ENCODE measurements at places on chromosomes 4 and X.

DNA sequence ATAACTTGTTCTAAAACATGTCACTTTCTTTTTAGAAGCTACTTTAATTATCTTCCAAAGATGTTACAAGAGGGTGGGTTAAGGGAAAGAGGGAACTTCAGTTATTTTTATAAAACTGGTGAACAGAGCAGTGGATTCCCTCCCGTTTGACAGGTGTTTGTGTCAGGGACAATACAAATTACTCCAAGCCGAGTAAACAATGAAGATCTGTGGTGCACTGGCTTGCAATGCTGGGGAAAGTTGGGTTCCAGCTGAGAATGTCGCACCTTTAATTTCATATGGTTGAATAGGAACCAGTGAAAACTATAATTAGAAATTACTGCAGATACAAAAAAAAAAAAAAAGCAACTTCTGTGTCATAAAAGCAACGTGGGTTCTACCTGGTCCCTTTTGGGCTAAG lies 98.6 kb upstream of the TTC29 start:
- no peak for DNase-seq

DNA sequence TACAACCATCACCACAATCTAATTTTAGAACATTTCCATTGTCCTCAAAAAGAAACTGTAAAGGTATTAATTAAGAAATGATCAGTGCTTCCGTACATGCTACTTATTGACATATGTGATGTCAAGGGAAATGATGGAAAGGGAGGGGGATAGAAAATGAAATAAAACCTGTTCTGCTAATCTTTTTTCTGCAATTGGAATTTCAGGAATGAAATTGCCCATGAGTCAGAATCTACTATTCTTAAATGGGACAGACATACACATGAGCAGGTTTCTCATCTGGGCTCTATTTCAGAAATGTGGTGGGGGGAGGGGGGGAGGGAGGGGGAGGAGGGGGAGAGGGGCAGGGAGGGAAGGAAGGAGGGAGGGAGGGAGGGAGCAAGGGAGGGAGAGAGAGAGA lies 91.0 kb downstream of the SHROOM4 start:
- no peak for DNase-seq

DNA sequence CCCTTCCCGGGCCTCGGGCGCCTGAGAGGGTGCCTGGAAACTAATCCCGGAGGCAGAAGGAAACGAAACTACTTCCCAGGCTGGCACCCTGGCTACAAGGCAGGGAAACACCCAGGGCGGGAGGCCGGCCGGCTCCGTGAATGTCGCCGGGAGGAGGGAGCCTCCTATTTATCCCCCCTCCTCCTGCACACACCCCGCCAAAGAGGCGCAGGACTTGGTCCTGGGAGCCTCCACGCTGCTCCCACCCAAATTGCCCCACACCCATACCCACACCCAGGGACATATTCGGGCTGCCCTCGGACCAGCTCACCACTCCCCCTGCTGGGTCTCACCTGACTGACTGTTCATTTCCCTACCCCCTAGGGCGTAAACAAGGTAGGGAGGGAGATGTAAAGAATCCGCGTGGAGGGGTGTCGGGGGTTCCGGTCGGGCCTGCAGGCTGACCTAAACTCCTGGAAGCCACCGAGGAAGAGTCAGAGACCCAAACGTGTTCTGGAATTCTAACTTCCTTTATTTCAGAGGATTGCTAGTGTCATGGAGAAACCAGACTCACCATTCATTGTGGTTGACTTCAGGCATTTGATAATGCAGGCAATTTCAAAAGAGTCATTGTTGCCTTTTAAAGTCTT lies at the start of gene BTC:
BTC (minus strand) TSS at position 142 of the 629 bp plus-strand sequence. CDS start 198 bp downstream, outside the sequence.
- DNase-seq, result peak; percentile 7

DNA sequence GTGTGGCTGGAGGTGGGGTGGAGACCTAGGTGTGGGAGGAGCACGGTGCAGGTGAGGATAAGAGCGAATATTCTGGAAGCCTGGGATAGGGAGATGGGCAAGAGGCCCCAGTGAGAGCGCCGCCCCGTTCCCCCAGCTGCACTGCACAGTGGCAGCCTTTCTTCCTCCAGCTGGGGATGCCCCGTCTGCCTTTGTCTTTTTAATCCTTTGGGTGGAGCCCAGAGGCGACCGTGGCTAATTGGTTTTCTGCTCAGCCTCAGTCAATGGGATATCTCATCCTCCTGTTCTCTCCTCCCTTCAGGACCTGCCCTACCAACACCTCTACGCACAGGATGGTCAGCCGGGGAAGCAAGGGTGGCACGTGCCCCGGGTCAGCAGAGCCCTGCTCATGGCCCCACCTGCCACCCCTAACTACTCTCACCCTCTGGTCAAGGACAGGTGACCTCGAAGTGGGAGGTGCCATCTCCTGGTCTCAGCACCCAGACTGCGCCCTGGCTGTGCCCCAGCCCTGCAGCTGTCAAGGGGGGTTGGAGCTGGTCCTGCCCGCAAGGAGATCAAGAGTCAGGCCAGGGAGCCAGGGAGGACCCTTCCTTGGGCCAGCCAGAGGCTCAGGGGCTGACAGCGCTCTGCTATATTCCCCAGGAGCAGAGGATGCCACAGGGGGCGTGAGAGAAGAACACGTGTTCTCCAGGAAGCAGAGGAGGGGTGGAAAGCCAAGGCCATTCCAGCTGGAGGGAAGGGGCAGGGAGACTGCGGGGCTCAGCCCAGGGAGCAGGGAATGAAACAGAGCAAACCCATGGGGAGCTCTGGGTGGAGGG lies 64.0 kb downstream of the ADRA2C start:
- DNase-seq, result no peak

- DNase-seq, result no peak
Measured at GRCh38 chrX:123988423-123989111, 27.1 kb downstream of the STAG2 start.

GRCh38 chrX:150515801-150516200 lies 52.6 kb upstream of the MTM1 start:
- DNase-seq, result no peak

- DNase-seq, result no peak
Measured at GRCh38 chr4:158912806-158913205, 144.0 kb downstream of the FNIP2 start.

- DNase-seq, result no peak
Measured at GRCh38 chr4:84493092-84493850, 5.8 kb downstream of the NKX6-1 start.

DNA sequence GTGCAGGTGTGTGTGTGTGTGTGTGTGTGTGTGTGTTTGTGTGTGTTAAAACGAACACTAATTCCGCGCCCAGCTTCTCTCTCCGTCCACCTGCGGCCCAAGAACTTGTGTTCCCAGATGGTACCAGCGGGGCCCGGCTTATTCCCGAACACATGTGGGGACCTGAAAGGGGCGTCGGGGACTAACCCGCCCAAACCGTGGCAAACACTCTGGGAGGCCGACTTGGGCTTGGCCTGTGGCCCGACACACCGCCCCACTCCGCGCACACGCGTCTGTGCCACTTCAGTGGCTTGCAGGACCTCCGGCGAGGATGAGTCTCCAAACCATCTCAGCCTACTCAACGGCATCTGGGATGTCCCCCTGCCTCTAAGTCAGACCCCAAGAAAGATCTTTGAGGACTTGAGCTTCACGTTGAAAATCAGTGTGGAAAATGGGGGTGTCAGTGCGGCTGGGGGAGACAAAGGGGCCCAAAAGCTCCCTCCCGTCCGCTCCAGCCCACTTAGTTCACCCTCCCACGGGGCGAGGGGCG lies 790 bp upstream of the HHIP start:
- no peak for DNase-seq

GRCh38 chr4:184889666-184890335 lies 64.0 kb upstream of the ACSL1 start:
- no peak for DNase-seq

GRCh38 chr4:76105652-76106051 lies 31.1 kb downstream of the ART3 start:
- DNase-seq, result no peak

- no peak for DNase-seq
Measured at GRCh38 chrX:153866302-153867019, 19.5 kb downstream of the L1CAM start.

DNA sequence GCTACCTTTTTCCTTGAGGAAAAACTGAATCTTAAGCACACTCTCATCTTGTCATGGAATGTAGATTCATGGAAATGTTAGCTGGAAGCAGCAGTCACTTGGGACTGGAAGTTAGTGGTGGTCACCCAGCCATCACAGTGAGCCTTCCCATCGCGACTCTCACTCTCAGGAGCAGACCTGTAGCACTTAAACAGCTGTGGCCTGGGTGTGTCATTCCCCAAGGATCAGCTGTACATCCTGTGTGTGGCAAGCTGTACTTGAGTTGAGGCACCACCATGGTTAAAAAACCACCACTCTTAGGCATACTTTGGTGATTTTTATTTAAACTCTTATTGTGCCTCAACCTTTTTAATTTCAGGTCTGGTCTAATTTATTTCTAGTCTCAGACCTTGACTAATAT lies 46.7 kb downstream of the JADE1 start:
- no peak for DNase-seq

GRCh38 chrX:13759152-13759718 lies 24.7 kb downstream of the OFD1 start:
- DNase-seq, result no peak

GRCh38 chrX:74506317-74507115 lies 85.2 kb downstream of the SLC16A2 start:
- no peak for DNase-seq

DNA sequence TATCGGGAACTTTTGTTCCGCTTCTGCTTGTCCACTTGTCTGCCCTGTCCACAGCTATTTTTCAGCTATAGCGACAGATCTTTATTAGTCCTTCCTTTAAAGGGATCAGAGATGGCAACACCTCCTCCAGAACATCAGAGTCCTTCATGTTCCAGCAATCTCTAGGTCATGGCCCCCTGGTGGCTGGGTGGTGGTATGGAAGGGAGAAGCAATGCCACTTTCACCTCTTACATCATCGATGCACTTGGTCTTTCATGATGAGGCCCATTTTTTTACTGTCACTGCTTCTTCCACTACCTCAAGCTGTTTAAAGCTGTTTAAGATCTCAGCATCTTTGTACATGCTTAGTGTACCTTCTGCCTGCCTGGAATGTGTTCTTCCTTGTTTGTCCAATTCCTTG lies 106.7 kb downstream of the ARHGAP6 start:
- DNase-seq, result no peak

DNA sequence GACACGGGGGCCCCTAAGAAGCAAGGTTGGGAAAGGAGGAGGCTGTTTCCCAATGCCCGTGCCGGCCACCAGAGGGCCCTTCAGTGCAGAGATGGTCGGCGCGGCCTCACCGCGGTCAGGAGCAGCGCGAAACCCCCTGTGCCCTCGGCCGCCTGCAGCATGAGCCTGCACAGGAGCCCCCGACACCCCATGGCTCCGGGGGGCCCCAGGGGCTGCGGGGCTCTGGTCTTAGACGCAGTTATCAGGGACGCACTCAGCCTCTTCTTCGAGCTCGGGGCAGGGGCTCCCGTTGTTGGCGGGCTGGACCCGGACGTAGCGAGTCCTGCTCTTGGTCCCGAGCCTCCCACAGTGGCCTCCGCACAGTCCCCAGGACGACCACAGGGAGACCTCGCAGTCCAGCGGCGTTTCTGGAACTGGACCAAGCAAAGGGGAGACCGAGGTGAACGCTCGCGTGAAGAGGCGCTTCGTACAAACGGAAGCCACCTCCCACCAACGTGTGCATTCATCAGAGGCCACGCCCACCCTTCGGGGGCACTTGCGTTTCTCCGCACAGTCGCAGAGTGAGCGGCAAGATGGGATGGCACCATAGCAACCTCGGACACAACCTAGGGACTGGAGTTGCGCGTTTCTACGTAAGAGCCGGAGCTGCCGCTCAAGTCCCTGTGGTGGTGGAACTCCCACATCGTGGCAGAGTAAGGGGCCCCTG lies 5.0 kb downstream of the SPON2 start:
- peak; percentile 76 for DNase-seq

DNA sequence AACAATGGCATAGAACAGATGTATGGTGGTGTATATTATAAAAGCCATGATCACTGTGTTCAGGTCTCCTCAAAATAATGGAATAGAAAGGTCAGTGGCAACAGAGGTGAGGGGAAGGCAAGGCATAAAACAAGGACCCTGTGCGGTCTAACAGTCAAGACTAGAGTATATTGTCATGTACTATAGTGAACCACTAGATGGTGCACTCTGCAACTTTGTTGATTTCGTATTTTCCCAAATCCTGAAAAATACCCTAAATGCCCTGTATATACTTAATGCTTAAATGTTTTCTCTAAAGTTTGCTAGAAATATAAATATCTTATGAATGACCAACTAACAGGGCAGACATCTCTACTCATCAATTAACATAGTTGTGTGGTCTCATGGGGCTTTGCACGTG lies 453.0 kb downstream of the PCDH11X start:
- peak; percentile 2 for DNase-seq

- DNase-seq, result no peak
Measured at GRCh38 chr4:22573198-22573597, 57.3 kb upstream of the ADGRA3 start.

DNA sequence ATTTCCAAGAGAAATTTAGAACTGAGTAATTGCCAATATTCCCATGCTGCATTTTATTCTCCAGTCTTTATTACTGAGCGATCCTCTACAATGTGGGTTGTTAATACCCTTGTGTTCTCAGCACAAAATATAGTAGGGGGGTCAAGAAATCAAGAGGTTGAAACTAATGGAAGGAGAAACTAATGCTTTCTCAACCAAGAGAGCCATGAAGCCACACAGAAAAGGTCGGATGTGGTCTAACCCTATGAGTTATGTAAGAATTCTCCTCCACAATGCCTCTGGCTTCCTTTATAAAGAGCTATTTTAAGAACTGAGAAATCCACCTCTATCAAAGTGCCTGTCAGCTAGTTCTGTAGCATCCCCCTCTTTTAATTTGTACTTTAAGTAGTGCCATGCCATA lies 268.5 kb downstream of the CHIC1 start:
- DNase-seq, result no peak

DNA sequence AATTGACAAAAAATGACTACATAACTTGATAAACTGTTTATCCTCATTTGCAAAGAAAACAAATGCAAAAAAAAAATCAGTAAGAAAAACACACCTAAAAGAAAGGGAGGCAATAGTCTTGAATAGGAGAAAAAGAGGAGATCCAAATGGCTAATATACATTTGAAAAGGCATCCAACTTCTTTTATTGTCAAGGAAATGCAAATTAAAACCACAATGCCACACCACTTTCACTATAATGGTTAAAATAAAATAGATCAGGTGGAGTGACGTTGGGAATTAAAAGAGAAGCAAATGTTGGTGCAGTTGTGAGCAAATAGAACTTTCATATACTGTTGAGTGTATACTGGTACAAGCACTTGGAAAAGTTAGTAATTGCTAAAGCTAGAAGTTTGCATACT lies 3.6 kb downstream of the DCAF4L1 start:
- DNase-seq, result no peak

- no peak for DNase-seq
Measured at GRCh38 chr4:148515248-148515647, 73.0 kb upstream of the NR3C2 start.

DNA sequence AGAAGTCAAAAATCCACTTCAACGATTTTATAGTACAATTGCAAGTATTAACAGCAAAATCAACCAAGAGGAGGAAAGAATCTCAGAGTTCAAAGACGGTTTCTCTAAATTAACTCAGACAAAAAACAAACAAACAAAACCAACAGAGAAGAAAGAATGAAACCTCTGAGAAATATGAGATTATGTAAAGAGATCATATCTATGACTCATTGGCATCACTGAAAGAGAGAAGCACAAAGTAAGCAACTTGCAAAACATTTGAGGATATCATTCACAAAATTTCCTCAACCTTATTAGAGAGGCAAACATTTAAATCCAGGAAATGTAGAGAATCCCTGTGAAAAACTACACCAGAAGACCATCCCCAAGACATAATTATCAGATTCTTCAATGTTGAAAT lies 370.4 kb downstream of the INPP4B start:
- DNase-seq, result no peak
